ENCODE measurements at places on chromosomes 16 and 17.

GRCh38 chr17:76560036-76560876, 20.4 kb downstream of the PRCD start:
- DNase-seq, result no peak

DNA sequence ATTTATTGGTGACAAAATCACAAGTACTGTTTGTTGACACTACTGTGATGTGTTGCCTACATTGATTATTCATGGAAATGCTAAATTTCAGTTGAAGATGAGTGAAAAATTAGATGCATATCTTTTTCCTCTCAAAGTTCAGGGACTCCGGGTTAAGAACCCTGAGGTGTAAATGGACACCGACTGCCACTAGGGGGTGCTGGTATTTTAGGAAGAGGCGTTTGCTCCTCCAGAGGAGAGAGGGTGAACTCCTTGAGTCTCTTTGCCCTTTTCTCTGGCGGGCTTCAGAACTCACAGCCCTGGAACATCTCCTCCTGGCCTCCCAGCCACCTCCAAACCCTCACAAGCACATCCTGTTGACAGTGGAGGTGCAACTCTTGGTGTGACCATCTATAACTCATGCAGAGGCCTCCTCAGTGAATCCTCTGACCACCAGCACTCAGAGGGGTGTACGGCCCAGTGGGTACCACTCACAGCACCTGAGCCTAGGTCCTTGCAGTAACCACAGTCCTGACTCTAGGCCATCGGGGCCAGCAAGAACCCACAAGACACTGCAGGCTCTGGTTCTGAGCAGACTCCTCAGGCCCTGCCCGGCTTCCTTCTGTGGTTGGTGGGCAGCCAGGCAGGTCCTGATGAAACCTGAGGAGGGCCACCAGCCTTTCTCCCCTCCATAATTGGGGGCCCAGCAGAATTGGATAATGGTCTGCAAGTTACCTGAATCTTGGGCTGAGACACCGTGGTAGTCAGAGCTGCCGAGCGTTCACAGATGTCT, 26.2 kb upstream of the PIK3R5 start:
- DNase-seq, result peak; percentile 42

GRCh38 chr17:80781211-80781610, 210.4 kb upstream of the CHMP6 start:
- DNase-seq, result no peak

GRCh38 chr16:65376601-65377000, 254.7 kb upstream of the CDH11 start:
- DNase-seq, result no peak

DNA sequence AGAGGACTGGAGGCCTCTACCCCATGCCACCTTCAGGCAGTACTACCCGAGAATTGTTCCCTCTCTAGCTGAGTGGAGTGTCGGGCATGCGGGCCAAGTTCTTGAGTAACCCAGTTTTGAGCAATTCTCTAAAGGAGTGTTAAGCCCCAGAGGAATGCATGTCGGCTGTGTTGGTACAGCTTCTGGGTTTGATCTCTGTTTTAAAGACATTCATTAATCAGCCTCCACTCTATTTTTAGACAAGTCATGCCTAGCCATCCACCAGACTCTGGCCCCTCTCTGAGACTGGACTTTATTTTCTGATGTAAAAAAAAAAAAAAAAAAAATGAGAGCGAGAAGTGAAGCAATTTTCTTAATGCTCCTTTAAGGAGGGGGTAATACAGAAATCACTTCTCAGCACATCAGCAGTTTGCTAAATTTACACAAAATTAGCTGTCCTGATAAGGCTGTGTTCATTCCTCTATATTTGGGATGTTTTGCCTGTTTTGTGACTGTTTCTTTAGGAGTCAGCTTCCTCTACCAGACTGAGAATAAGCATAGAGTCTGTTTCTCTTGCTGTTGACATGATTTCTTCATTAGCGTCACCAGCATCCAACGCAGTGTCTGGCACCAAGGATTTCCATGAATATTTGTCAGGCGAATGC, 88.7 kb downstream of the AXIN2 start:
- DNase-seq, result no peak

DNA sequence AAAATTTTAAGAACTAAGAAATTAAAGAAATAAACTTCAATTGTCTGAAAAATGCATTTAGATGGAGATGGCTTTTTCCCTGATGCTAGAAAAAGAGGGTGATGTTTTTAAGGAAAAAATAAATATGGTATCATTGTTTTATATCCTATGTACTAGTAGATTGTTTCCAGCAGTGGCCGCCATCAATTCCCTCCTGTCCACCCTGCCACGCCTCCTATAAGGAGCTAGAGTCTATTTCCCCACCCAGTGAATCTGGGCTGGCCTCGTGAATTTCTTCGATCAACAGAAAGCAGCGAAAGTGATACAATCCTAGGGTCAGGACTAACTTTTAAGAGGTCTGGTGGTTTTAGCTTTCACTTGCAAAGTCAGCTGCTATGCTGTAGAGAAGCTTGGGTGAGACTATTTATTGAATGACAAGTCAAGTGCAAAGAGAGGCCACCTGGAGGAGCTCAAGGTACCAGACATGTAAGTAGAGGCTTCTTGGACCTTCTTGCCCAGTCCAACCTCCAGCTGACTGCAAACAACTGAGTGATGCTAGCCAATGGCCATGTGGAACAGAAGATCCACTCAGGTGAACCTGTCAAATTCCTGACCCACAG, 80.9 kb upstream of the MTMR4 start:
- DNase-seq, result no peak

DNA sequence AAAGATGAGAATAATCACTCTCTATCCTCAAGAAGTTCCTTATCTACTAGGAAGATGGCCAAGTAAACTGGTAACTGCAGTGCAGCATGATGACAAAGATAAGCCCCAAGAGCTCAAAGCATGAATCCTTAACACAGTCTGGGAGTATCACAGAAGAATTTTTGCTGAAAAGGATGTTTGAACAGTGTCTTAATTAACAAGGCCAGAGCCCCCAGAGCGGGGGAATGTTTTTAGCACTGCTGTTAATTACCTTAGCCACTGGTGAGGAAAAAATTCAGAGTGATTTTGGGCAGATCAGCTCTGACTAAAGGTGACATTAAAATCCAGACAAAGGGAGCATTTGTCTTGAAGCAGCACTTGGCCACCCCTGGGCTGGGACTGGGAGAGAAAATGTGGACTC, 30.1 kb downstream of the ADAMTS18 start:
- no peak for DNase-seq

GRCh38 chr17:37713624-37714023, 31.2 kb downstream of the HNF1B start:
- no peak for DNase-seq

DNA sequence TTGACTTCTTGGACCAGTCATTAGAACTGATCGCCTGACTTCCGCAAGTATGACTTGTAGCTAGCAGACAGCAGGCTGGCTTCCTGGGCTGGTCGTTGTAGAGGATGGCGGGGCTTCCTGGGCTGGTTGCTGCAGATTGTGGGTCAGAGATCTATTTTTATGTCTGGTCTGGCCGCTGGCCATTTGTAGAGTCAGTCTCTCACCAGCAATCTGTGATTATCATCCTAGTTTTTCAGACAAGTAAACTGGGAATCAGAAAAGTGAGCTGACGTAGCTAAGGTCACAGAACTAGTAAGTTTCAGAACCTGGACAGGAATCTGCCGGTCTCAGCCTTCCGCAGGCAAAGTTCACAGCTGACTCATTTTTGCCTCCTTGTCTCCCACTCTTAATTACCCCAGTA, 19.1 kb downstream of the GPR142 start:
- DNase-seq, result no peak

DNA sequence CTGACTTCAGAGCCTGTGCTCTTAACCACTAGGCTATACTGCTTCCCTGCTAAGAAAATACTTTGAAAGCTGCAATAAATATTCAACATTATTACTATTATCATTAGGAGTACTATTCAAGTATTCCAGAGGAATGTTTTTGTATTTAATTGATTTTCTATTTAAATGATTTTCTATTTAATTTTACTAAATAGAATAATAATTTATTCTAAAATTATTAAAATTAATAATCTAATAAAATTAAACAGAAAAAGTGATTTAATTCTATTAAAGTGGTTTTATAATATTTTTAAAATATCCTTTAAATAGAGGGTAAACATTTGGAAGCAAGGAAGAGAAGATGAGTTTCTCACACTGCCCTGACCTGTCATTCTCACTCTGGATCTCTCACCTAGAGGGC, 173.8 kb downstream of the DNAH9 start:
- DNase-seq, result no peak

- no peak for DNase-seq
These were observed 45.2 kb downstream of the XPO6 start for GRCh38 chr16:28166394-28167208.

- no peak for DNase-seq
These were observed 7.0 kb upstream of the PPP1R27 start for GRCh38 chr17:81841866-81842265.

DNA sequence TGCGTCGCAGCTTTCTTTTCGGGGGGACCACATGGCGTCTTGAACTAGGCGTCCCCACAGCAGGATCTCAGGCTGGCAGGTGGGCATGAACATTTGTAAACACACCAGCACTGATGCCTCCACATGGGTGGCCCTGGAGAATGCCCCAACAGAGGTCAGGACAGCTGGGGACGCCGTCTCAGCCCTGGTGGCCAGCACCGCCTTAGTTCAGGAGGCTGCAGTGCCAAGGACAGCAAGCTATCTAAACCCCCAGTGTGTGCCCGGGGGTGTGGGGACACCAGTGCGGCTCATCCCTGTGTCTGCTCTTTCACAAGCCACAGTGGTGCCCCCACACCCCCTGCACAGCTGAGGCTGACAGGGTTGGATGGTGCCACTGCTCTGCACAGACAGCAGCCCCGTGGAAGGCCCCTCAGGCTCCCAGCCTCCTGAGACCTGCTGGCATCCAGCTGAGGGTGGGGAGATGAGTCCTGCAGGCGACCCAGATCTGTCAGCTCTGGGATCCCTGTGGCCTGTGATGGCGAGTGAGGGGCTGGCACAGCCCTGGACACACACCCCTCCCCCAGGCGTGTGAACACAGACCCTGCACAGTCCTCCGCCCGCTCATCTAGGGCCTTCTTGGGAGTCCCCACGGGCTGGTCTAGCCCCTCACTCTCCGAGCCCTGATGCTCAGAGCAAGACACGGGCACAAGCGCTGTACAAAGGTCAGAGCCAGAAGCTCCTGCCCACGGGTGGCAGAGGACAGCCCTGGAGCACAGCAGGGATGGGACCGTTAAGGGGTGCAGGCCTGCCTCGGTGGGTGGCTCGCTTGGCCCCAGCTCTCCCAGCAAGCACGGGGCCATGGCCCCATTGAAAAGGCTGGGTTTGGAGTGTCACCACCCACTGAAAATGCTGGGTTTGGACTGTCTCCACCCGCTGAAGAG, 10.7 kb downstream of the FSCN2 start:
- DNase-seq, result no peak

DNA sequence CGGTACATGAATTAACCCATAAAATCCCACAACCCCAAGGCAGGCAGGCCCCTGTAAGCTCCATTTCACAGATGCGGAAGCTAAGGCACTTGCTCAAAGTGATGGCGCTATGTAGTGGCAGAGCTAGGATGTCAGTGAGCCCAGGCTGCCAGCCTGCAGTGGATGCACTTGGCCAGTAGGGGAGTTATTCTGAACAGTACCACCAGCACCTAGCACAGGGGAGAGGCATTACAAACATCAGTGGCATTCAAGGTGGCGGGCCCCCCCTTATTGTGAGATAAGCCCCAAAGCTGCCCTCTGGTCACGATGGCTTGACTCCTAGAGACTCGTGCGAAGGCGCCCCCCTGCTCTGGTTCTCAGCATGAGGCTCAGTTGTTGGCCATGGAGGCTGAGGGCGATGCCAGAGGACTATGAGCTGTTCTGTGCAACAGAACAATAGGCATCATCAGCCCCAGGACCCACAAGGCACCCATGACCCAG, 33.8 kb downstream of the GTF3C1 start:
- peak; percentile 57 for DNase-seq

DNA sequence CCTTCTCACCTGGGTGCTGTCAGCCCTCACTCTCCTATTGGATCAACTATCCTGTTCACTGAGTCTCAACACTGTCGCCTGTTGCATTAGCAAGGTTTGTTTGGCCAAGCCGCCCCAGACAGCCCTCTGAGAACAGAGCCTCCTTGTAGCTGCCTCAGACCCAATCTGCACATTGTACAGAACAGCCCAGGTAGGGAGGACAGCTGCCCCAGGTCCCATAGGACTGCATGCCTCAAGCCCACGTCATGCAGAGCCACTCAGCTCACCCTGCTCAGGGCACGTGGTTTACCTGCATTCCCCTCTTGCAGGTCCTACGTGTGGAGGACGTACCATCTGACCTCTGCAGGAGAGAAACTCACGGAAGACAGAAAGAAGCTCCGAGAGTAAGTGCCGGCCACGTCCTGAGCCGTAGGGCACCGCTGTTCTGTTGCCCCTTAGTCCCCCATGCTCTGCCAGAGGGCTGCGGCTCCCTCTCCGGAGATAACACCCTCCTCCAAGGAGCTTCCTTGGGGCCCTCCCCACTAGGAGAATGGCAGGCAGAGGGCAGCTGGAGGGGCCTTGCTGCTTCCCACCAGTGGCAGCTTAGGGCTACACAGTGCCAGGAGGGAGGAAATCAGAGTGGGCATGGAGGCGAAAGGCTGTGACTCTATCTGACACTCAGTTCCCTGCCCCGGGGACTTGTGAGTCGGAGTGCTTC, 2.8 kb downstream of the SNRNP25 start:
- no peak for DNase-seq

All from GM12892 (cell line).